SK-N-SH (cell line): ENCODE measurements at places on chromosomes 6 and 20.

- DNase-seq = peak; percentile 24
Observed at GRCh38 chr6:142746524-142746923, 198.5 kb downstream of the HIVEP2 start.

- no peak for DNase-seq
Observed at GRCh38 chr6:109008537-109009235, 86.0 kb downstream of the SESN1 start.

DNA sequence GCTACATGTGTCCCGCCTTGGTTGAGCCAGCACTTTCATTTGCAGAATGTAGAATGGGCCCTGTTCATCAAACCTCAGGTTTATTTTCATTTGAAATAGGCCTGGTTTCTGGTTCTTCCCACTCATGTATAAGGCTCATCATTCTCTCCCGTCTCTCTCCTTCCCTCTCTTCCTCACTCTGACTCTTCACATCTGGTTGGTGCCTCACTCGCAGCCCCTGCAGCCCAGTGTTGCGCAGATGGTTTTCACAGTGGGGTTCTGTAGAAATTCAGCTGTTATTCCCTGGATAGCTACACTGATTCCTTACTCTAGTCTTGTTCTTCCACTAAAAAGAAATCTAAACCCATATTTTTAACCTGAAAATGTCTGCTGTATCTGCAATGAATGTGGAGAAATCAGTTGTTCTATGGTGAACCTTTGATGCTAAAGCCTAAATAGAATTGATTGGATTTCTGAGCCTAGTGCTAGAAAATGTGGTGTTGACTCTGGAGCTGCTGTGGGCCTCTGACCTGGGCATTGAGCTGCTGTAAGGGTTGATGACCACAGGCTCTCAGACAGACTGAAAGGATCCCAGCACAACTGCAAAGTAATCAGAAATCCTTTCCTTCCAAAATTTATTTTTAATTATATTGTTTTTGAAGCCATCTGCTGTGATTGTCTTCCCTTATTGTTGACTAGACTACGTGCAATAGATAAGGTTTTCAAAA is 150.3 kb downstream of the TMEM242 start:
- no peak for DNase-seq

GRCh38 chr6:108946695-108947094 is 98.5 kb downstream of the ARMC2 start:
- DNase-seq = no peak

DNA sequence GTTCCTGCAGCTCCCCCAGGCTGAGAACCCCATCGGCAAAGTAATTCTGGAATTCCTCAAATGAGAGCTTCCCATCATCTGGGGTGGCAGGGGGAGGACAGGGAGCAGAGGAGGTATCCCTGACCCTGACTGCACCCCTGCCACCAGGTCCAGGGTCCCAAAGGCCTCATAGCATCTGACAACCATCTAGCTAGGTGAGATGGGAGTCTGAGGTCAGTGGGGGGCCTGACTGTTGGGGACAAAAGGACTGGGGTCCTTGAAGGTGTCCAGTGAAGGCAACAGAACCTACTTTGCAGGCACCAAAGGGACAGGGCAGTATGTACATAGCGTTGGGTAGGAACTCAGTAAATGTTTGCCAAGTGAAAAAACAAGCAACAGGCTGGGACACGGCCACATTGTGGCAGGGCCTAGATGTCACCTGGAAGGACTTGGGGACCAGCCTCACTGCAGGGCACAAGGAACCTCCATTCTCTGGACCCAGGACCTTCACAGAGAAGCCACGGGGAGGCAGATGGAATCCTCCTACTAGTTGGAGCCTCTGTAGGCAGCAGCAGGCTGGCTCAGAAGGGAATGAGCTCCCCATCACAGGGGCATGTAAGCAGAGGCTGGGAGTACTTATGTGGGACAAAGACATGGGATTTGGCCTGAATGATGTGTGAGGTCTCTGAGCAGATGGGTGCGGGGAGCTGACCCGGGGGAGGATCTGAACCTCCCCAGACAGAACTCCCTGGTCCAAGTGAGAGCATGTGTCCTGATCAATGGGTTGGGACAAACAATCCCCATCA is 3.3 kb downstream of the NECAB3 start:
- DNase-seq = no peak

GRCh38 chr6:156877126-156877863 is 100.1 kb downstream of the ARID1B start:
- DNase-seq = no peak

DNA sequence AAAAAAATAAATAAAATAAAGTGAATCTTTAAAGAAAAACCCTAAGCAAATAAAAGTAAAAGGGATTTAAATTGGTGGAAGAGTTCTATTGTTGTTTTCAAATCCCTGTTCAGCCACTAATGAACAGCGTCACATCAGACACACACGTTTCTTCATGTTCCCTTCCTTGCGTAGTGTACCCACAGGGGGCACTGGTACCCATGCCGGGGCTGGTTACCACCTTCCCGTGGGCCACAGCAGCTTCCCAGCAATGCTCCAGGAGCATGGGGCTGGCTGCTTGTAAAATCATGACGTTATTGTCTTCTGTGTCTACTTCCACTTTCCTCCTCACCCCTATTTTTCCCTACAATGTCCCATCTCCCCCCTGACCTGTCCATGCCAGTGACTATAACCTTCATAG is 988.7 kb downstream of the KIF16B start:
- DNase-seq = no peak

DNA sequence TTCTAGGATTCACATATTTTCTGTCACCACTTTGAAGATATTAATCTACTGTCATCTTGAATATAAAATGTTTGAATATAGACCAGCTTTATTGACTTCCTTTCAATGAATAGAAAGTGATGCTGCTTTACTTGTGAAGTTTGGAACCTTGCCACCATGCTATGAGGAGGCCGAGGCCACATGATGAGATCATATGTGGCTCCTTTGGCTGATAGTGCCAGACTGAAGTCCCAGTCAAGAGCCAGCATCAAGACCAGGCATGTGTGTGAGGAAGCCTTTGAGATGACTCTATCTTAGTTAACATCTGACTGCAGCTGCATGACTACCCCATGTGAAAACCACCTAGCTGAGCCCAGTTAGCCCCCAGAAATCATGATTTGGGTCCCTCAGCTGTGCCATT is 169.5 kb downstream of the OTOR start:
- DNase-seq = no peak

DNA sequence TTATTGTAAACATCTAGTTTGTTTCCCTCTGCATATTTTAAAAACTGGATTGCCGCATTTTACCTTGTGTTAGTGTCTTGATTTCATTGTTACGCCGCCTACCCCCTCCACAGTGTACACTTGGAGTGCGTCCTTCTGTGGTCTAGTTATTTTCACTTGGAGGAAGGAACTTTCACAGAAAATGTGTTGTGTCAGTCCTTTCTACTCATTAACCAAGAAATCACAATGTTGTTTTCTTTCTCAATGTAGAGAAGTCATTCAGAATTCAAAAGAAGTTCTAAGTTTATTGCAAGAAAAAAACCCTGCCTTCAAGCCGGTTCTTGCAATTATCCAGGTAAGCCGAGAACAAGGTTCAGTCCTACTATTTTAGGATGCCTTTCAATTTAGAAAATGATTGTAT is 10.3 kb downstream of the MTHFD1L start:
- DNase-seq = no peak

- no peak for DNase-seq
Observed at GRCh38 chr20:48597521-48598302, 230.1 kb downstream of the PREX1 start.

DNA sequence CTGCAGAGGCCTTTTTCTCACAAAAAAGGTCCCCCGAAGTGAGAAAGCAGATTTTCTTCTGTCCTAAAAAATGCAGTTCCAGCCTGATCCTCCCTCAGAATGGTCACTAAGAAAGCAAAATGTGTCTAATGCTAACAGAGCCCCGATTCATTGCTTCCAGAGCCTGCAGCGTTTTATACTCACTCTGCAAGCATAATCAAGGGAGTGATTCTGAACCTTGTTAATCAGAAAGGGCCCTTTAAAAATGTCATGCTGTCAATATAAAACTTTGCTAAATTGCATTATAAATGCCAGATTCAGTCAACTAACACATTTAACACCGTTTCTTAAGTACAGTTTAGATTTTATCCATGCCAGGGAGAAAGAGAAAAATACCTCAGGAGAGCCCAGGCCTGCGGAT is 202.8 kb downstream of the CD83 start:
- no peak for DNase-seq

GRCh38 chr20:56323656-56324055 is 35.1 kb upstream of the FAM210B start:
- no peak for DNase-seq

- no peak for DNase-seq
Observed at GRCh38 chr20:42857446-42857845, 332.3 kb downstream of the PTPRT start.

GRCh38 chr20:3865887-3866407 is 19.3 kb downstream of the MAVS start:
- no peak for DNase-seq
